ENCODE measurements at places on chromosomes 16 and 17.

- no peak for DNase-seq
- H3K27ac ChIP-seq, result peak overlapping the region; percentile 94
- H3K4me3 ChIP-seq, result peak overlapping the region; percentile 20
- H3K4me1 ChIP-seq, result peaks cover 14% of the 10 kb centered on the region
Measured at GRCh38 chr16:2751577-2752034, 832 bp upstream of the SRRM2 start.

- no peak overlapping the region for H3K27ac ChIP-seq
- H3K36me3 ChIP-seq, result no peaks in the 10 kb centered on the region
- H3K4me3 ChIP-seq, result no peak overlapping the region
- H3K4me1 ChIP-seq, result peaks cover 41% of the 10 kb centered on the region
- DNase-seq, result no peak
Measured at GRCh38 chr17:1385861-1386260, 14.2 kb downstream of the YWHAE start.

GRCh38 chr17:12730931-12731521, 58.3 kb upstream of the ARHGAP44 start:
- H3K4me3 ChIP-seq, result no peak overlapping the region
- no peaks in the 10 kb centered on the region for H3K27me3 ChIP-seq

DNA sequence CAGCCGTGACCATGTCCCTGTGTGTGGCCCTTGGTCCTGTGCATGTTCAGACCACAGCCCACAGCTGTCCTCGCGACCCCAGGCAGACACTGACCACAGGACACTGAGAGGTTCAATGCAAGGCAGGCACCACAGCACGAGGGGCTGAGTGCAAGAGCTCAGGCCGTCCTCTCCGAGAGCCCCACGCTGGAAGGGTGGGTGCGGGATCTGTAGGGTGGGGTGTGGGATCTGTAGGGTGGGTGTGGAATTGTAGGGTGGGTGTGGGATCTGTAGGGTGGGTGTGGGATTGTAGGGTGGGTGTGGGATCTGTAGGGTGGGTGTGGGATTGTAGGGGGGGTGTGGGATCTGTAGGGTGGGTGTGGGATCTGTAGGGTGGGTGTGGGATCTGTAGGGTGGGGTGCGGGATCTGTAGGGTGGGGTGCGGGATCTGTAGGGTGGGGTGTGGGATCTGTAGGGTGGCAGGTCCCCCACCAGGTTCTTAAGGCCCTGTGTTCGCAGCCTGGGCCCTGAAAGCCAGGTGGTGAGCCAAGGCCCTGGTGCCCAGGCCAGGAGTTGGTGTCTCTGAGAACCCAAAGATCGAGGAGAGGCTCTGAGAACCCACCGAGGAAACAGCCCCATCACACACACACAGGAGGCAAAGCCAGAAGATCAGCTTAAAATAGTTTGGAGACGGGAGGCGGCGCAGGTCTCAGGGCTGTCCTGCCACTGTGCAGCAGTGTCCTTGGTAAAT, 48.2 kb downstream of the METRNL start:
- H3K27me3 ChIP-seq, result no peaks in the 10 kb centered on the region
- no peak overlapping the region for H3K27ac ChIP-seq
- no peak overlapping the region for H3K4me3 ChIP-seq
- H3K4me1 ChIP-seq, result no peaks in the 10 kb centered on the region

GRCh38 chr16:50821586-50821985, 79.7 kb downstream of the CYLD start:
- H3K27ac ChIP-seq, result no peak overlapping the region
- H3K4me3 ChIP-seq, result no peak overlapping the region
- no peaks in the 10 kb centered on the region for H3K36me3 ChIP-seq
- no peaks in the 10 kb centered on the region for H3K4me1 ChIP-seq
- no peaks in the 10 kb centered on the region for H3K27me3 ChIP-seq

DNA sequence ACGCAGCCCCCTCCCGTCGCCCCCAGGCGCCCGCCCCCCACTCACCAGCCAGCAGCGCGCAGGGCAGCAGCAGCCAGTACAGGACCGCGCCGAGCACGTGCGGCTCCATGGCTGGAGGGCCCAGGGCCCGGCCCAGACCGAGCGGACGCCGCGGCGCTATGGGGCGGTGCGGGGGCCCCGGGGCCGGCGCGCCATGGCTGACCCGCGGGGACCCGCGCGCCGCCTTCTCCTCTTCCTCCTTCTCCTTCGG, 239 bp downstream of the PIEZO1 start:
- H3K27ac ChIP-seq, result peak overlapping the region; percentile 90
- peak overlapping the region; percentile 91 for H3K4me3 ChIP-seq
- peaks cover 32% of the 10 kb centered on the region for H3K4me1 ChIP-seq
- H3K27me3 ChIP-seq, result no peaks in the 10 kb centered on the region
- peak; percentile 49 for DNase-seq
- H3K36me3 ChIP-seq, result no peaks in the 10 kb centered on the region

DNA sequence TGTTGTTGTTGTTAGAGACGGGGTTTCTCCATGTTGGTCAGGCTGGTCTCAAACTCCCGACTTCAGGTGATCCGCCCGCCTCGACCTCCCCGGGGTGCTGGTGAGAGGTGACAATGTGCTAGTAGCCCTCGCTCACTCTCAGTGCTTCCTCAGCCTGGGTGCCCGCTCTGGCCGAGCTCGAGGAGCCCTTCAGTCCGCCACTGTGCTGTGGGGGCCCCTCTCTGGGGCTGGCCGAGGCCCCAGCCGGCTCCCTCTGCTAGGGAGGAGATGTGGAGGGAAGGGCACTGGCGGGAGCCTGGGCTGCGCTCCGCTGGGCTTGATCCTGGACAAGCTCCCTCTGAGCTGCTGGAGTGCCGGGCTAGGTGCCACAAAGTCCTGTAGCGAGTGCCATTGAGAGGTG, 21.7 kb upstream of the RBL2 start:
- no peak overlapping the region for H3K27ac ChIP-seq
- H3K27me3 ChIP-seq, result no peaks in the 10 kb centered on the region
- no peak for DNase-seq
- no peaks in the 10 kb centered on the region for H3K4me1 ChIP-seq

DNA sequence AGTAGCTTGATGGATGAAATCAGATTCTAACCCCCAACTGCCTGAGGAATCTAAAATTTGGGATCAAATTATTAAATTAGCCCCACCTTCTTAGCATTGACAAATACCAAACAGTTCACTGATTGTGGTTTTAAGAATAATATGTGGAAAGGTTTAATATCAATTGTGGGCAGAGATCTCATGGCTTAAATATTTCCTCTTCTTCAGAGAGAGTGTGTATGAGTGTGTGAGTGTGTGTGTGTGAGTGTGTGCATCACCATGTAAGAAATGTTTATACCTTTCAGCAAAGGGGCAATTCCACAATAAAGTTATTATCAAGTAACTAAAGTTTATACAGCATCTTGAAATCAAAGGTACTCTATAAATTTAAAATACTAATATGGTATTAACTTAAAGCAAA, 3.2 kb downstream of the SMURF2 start:
- DNase-seq, result no peak
- H3K4me3 ChIP-seq, result no peak overlapping the region
- H3K27me3 ChIP-seq, result no peaks in the 10 kb centered on the region
- H3K27ac ChIP-seq, result no peak overlapping the region

- H3K4me3 ChIP-seq, result no peak overlapping the region
- H3K36me3 ChIP-seq, result no peaks in the 10 kb centered on the region
- DNase-seq, result no peak
- no peak overlapping the region for H3K27ac ChIP-seq
- H3K4me1 ChIP-seq, result no peaks in the 10 kb centered on the region
Measured at GRCh38 chr17:20944014-20944865, 98.6 kb downstream of the USP22 start.

- no peaks in the 10 kb centered on the region for H3K27me3 ChIP-seq
- no peak for DNase-seq
- H3K36me3 ChIP-seq, result peaks cover 8% of the 10 kb centered on the region
- H3K4me1 ChIP-seq, result peaks cover 35% of the 10 kb centered on the region
- H3K4me3 ChIP-seq, result no peak overlapping the region
- peak overlapping the region; percentile 86 for H3K27ac ChIP-seq
Measured at GRCh38 chr16:31107465-31107867, 720 bp upstream of the BCKDK start.

DNA sequence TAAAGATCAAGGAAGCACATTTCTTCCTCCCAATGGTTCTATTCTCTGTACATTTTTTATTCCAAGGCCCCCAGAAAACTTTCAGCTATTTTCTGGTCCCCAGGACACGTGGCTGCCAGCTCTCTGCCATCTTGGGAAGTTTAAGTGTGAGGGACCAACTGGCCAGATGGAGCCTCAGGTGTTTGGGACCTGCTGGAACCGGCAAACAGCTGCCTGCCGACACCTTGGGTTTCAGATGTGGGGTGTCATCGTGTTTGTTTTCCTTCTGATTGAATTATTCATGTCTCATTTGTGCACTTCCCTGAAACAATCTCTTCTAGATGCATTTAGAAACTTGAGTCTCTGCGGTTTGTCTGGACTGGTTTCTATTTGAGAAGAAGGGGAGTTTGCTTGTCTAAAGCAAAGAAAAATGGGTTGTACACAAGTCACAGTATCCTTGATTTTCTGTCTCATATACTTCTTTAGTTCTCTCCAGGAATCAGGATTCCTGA, 386.5 kb downstream of the SLC39A11 start:
- no peaks in the 10 kb centered on the region for H3K36me3 ChIP-seq
- no peak overlapping the region for H3K27ac ChIP-seq
- no peak for DNase-seq
- no peaks in the 10 kb centered on the region for H3K27me3 ChIP-seq

DNA sequence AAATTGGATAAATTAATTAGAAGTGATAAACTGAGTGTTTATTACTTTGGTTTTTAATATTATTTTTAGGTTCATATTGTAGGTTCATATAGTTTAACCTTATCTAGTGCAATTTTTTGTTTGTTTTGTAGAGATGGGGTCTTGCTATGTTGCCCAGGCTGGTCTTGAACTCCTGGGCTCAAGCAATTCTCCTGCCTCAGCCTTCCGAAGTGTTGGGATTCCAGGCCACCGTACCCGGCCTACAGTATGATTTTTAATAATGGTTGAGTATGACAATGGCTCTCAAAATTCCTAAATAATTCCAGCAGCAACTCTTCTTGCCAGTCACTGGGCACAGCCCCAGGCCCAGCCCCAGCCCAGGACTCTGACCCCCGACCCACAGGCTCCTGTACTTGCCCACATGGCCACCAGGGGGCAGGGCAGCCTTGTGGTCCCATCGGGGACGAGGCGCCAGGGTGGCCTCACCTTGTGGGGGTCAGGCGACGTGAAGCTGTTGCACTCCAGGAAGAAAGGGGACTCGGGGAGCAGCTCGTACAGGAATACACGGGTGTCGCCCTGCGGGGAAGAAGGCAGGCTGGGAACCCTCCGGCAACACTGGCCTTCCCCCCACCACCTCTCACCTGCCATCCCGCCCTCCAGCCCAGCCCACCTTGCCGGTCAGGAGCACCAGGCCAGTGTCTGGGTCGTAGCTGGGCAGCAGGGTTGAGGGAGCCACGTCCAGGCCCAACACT, 7.9 kb upstream of the PAM16 start:
- no peaks in the 10 kb centered on the region for H3K36me3 ChIP-seq
- no peak overlapping the region for H3K27ac ChIP-seq
- H3K4me1 ChIP-seq, result peaks cover 2% of the 10 kb centered on the region
- H3K4me3 ChIP-seq, result no peak overlapping the region
- peak; percentile 80 for DNase-seq
- no peaks in the 10 kb centered on the region for H3K27me3 ChIP-seq

- no peak for DNase-seq
- no peaks in the 10 kb centered on the region for H3K27me3 ChIP-seq
- no peak overlapping the region for H3K27ac ChIP-seq
- H3K36me3 ChIP-seq, result no peaks in the 10 kb centered on the region
- no peak overlapping the region for H3K4me3 ChIP-seq
Measured at GRCh38 chr16:54648575-54648974, 282.1 kb upstream of the IRX5 start.

GRCh38 chr16:56245197-56245596, 53.9 kb downstream of the GNAO1 start:
- H3K36me3 ChIP-seq, result no peaks in the 10 kb centered on the region
- H3K4me1 ChIP-seq, result peaks cover 16% of the 10 kb centered on the region
- peak overlapping the region; percentile 74 for H3K27ac ChIP-seq

DNA sequence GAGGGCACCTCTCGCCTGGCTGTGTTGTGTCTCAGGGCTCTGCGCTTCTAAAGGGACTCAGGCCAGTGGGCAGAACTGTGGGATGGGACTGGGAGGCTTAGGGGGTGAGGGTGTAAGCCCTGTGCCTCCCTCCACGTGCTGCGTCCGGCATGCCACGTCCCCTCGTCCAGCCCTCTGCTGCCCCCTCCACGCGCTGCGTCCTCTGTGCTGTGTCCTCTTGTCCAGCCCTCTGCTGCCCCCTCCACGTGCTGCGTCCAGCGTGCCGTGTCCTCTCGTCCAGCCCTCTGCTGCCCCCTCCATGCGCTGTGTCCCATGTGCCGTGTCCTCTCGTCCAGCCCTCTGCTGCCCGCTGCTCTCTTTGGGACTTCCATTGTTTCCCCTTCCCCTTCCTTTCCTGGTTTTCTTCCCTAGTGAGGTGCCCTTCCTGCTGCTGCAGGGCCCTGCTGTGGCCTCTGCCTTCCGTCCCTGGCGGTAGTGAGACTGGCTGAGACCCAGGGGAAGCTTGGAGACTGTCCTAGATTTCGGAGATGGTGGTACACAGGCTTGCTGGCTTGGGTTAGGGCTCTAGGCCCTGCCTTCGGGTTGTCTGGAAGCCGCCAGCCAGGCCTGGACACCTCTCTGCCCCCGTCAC, 6.4 kb upstream of the ZNF750 start:
- H3K4me1 ChIP-seq, result no peaks in the 10 kb centered on the region
- DNase-seq, result no peak
- H3K36me3 ChIP-seq, result no peaks in the 10 kb centered on the region
- no peaks in the 10 kb centered on the region for H3K27me3 ChIP-seq

DNA sequence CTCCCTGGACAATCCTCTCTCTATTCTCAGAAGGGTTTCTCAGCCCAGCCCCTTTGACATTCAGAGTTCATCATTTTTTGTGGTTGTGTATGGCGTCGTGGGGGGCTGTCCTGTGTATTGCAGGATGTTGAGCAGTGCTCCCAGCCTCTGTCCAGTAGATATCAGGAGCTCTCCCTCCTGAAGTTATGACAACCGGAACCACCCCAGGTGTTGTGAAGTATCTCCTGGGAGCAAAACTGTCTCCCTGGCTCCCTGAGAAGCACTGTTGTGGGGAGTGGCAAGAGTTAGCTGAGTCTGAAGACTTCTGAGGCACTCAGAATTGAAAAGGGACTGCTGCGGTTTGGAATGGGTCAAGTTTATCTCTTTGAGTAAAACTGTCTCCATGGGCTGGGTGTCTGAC, 55.9 kb upstream of the MGAT5B start:
- H3K36me3 ChIP-seq, result no peaks in the 10 kb centered on the region
- no peaks in the 10 kb centered on the region for H3K27me3 ChIP-seq
- no peaks in the 10 kb centered on the region for H3K4me1 ChIP-seq
- H3K27ac ChIP-seq, result no peak overlapping the region
- no peak for DNase-seq

DNA sequence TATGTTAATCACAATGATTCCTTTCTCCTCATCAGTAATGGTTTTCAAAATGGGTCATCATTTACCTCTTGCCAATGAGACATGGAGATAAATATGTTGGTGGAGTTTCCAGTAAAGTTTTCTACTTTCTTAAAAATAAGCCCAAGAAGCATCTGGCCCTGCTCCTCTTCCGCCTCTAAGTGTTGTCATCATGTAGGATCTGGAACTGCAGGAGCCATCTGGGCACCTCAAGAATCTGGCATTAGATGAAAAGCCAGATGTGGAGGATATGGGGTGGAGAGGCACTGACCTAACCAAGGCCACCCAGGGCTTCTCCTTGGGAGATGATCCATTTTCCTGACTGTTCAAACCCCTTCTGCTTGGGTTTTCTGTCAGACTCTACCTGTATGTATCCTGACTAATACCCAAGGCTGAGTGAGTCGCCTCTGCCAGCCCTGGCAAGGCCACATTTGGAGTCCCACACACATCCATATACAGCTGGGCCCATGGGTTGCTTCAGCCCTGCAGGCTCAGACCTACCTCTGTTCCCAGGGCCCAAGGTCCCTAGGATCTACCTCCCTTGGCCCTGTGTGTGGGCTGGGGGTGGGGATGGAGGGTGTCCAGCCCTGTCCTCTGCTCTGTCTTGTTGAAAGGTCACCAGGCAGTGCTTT, 24.6 kb downstream of the CCDC182 start:
- H3K36me3 ChIP-seq, result no peaks in the 10 kb centered on the region
- no peaks in the 10 kb centered on the region for H3K27me3 ChIP-seq
- no peak overlapping the region for H3K4me3 ChIP-seq
- H3K27ac ChIP-seq, result no peak overlapping the region
